ENCODE measurements at places on chromosomes 3 and 15.

- DNase-seq: no peak
Measured at GRCh38 chr15:101216100-101216499, 35.7 kb downstream of the CHSY1 start.

- no peak for DNase-seq
Measured at GRCh38 chr3:75332794-75333193, 331.3 kb upstream of the FRG2C start.

DNA sequence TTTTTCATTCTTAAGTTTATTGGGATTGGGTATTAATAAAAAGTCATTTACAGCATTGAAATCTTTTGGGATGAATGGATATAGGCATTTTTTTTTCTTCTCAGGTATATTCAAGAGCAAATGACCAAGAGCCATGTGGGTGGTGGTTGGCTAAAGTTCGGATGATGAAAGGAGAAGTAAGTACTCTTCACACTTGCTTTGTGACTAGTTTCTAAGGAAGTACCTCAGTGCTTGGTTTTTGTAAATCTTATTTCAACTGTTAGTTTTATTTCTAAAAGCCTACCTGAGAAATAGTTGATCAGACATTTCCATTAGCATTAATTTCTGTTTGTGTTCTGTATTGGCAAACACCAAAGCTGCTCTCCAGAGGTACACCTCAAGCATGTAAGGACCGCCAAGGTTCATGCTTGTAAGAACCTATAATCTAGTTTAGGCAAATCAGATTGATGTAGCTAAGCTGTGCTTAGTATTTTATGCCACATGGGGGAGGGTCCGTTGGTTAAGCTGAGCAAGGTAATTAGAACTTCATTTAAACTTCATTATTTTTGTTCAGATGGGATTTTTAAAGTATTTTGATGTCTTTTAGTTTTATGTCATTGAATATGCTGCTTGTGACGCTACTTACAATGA is 35.4 kb downstream of the FXR1 start:
- DNase-seq: no peak

GRCh38 chr15:40454904-40455391 is 14.2 kb downstream of the BAHD1 start:
- no peak for DNase-seq

DNA sequence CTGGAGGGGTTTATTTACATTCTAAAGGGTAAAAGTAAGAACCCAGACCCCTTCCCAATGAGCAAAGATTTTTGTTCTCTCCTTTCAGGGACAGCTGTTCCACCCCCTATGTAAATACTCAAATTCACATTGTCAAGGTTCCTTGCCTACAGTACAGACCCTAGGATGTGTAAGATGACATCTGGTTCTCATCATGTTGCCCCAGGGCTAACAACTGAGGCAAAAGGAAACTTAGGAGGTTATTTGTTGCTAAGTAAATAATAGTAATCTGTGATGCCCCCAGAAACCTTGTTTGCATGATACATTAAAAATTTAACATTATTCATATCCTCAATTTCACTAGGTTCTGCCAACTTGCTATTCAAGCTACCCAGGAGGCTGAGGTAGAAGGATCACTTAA is 135.0 kb upstream of the CCNL1 start:
- no peak for DNase-seq

DNA sequence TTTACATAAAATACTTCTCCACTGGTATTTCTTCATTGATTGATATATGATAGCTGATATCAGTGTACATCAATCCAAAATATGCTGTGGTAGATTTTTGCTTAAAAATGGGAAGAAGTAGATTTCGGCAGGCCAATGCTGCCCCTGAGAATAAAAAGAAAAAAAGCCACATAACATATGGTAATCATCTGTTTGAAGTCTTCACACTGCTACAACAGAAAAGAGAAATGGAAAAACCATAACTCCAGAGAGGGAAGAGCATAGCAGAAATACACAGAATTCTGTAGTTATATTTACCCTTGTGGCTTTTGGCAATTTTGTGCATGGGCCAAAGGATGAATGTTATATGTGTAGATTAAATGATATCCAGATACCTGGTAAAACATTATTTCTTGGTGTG is 143.1 kb upstream of the KCNMB2 start:
- DNase-seq: no peak

DNA sequence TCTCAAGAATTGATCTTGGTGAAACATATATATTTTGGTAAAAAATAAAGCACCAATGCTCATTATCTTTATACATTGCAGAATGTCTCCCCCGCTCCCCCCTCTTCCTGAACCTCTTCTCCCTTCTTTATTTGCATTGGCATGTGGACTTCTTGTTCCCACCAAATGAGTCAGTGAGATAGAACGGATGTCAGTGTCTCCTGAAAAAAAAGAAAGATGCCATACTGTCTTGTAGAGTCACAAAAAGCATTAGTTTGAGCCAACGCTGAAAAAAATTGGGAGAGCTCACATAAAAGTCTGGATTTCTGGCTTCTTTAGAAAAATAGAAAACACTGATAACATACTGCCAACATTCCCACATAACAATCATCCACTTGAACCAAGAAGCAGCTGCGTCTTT is 32.0 kb upstream of the STXBP5L start:
- no peak for DNase-seq

- DNase-seq: peak; percentile 58
Measured at GRCh38 chr3:194485881-194486539, 792 bp downstream of the ATP13A3 start.

All from activated T-cell treated with anti-CD3 and anti-CD28 coated beads for 48 hours (primary cell).